Activated CD4-positive, alpha-beta T cell treated with anti-CD3 and anti-CD28 coated beads, Interleukin-2, Interleukin-6, amounts not matched to agents 100 ng/mL and 50 ng/mL, durations not matched to agents 16 hours and 8 hours (primary cell): ENCODE measurements at places on chromosomes 3 and 15.

GRCh38 chr3:129564981-129565644 lies 22.1 kb downstream of the H1-8 start:
- no peak for DNase-seq

GRCh38 chr15:91422797-91423196 lies 322.7 kb downstream of the SV2B start:
- DNase-seq: peak; percentile 7

- DNase-seq: no peak
Measured at GRCh38 chr3:108021533-108021932, 69.3 kb downstream of the CD47 start.

DNA sequence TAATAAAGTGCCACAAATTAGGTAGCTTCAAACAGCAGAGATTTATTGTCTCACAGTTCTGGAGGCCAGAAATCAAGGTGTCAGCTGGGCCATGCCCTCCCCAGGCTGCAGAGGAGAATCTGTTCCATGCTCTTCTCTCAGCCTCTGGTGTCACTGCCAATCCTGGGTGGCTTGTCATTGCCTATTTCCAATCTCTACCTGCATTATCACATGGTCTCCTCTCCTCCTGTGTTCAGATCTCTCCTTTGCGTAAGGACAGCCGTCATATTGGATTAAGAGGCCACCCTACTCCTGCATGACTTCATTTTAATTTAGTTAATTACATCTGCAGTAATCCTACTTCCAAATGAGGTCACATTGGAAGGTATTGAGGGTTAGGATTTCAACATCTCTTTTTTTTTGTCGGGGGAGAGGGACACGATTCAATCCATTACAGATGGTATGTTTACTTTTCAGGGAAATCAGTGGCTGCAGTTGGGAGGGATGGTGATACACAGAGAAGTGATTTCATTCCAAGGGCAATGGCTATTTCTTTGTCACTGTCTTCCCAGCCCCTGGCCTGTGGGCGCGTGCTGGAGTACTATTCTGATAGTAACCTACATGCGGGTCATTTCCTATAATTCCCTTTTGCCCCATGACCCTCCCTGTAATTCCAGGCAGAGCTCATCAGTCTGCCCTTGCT lies 169.4 kb downstream of the MINAR1 start:
- DNase-seq: no peak

DNA sequence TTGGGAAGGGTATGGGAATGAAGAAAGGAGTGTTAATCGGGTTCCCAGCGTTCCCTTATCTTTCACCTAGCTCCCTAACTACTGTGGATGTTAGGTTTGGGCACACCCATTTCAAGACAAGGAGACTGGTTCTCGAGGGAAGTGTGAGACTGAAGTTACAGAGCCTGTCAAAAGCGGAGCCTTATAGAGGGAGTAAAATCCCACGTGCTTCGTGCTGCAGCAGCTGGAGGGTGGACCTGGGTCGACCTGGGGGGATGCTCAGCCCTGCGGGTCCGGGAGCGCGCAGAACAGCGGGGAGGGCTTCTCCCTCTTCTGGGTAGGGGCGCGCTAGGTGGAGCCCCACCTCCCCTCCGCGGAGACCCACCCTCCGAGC lies 314 bp upstream of the TMED3 start:
- DNase-seq: no peak
